ENCODE measurements at places on chromosomes 2 and 18. TPM values are rescaled to one million over a fixed set of nuclear protein-coding genes. Genes with fewer than 3 reads are reported as not detected.

DNA sequence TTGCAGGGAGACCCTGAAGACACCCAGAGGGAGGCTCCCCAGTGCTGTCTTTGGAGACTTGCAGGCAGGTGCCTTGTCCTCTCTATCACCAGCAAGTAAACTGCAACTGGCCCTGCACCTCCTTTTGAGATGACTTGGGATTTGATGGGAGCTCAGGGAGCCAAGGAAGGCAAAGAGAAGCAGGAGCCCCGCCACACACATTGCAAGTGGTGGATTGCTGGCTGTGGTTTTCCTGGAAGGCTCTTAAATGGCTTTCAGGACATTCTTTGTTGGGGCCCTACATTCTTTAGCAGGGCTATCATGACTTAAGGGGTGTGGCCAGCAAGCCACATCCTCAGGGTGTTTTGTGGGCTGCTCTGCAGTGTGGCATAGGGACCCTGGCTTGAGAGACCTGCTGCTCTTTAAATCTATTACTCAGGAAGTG lies 39.9 kb upstream of the CDC42EP3 start:
- DNase-seq: no peak

GRCh38 chr2:2183717-2184116 lies 147.4 kb downstream of the MYT1L start:
- DNase-seq: no peak

DNA sequence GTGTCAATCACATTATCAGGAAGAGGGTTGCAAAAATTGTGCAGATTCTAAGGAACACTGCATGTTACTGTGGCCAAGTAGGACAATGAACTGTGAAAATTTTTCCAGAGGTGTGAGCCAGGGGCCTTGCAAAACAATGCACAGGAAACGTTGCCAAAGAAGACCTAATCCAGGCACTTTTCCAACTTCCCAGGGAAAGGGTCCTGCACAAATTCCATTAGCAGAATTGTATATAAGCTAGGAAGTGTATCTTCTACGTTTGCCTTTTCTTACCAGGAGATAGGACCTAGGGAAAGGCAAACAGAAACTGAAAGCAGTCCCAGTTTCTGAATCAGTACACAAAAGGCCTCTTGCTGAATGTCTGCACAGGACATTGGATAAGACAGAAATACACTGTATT lies 1888.3 kb upstream of the CELF4 start:
- DNase-seq: peak; percentile 15

Gene CKAP2L
- polyA plus RNA-seq: 12.8 TPM

DNA sequence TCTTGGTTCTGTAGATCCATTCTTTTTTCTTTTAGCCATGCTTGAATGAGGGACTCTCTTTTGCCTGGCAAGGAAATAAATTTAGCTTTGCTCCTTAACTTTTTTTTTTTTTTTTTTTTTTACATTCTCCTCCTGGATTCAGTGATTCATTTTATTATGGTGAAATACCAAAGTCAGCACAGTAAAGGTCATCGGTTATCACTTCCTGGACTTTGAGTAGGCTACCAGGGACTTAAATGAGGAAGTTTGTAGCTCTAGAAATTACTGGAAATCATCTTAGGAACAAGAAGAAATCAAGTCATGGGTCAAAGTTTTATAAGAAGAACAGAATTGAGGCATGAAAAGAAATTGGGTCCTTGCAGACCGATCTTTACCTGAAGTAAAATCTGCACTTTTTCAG lies 75.0 kb downstream of the SOCS6 start:
- no peak for DNase-seq

DNA sequence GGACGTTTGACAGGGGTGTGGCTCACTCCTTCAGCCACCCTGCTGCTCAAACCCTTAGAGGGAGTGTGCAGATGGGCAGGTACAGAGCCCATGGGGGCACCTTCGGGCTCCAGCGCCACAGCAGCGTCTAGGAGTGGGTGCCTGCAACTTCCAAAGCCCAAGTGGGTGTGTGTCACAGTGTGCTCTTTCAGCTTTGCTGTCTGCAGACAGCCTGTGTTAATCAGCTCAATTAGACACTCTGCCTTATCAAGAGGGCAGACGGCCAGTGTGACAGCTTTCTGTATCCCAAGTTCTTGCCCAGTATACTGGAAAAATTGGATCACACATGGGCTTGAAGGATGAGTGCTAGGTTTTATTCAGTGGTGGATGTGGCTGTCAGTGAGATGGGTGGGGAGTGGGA lies 96.7 kb downstream of the AP1S3 start:
- no peak for DNase-seq

Gene ANKRD62
- 0.10 TPM for polyA plus RNA-seq

DNA sequence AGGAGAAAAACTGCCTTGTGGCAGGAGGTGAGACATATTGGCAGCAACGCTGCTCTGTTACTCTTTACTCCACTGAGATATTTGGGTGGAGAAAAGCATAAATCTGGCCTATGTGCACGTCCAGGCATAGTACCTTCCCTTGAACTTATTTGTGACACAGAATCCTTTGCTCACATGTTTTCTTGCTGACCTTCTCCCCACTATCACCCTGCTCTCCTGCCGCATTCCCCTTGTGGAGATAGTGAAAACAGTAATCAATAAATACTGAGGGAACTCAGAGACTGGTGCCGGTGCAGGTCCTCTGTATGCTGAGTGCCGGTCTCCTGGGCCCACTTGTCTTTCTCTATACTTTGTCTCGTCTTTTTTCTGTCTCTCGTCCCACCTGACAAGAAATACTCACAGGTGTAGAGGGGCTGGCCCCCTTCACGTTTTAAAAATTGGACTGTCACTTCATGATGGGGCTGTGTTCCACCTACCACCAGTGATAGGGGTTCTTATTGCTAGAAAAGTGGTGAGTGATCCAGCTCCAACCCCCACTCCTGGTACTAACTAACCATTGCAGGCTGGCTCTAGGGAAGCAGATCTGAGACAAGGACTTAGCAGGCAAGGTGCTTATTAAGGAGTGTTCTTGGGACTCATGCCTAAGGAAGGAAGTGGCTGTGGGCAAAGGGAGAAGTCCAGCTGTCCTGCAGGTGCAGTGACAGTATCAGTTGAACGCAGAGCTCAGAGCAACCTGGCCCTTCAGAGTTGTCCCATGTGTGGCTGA lies 51.7 kb downstream of the LONRF2 start:
- no peak for DNase-seq

Gene SLC5A7
- 0.44 TPM for polyA plus RNA-seq

DNA sequence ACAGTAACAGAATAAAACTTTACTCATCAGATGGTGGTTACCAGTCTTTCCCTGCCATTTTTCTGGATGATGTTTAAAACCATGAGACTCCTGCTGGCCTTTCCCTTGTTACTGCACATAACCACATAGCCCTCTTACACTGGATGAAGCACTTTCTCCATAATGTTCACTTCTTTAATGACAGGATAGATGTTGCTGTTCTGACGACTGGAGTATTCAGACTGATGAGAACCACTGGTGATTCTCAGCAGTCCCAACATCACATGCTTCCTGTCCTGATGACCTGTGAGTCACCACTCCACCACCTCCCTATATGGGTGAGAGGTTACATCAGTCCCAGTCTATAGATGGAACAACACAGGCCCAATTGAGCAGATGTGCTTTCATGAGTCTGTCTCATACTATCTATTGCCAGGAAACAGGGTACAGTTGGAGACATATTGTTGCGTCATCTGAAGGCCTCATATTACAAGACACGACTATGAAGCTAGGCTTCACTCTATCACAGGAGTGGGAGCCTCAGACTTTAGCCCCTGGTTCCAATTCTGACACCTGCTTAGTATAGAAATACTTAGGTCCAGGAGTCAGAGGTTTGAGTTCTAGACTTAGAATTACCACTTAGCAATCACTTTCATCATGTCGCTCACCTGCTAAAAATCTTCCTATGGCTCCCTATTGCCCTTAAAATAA lies 145.7 kb upstream of the KLF7 start:
- DNase-seq: no peak

DNA sequence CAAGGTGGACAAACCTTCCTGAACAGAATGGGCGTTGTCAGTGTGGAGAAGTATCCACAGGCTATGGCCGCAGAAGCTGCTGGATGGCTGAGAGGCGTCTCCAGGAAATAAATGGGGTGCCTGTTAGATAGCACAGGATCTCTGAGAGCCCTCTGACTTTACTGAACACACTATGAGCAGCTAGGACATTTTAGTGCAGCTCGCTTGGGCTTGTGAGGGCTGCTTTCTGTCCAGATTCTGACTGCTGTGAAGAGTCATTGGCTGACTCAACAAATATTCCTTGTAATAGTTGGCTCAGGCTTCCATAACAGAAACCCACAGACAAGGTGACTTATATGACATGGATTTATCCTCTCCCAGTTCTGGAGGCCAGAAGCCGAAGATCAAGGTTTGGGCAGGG lies 100.2 kb upstream of the SNTG2 start:
- DNase-seq: no peak

DNA sequence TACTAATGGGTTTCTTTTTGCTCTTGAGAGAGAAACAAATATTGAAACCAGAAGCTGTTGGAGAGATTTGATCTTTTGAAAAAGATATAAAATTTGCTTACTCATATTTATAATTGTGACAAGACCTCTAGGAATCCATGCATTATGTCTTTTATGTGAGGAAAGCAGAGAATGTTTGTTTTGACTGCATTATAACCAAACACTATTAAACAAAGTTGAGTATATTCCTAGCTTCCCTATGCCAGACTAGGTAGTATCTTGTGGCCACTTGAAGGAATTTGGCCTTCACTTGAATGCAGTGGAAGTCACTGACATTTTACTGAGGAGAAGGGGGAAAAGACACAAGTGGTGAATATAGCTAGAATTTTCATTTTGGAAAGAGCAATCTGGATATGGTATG lies 521.8 kb upstream of the ZEB2 start:
- no peak for DNase-seq

Gene TXNDC2
- not detected for polyA plus RNA-seq

DNA sequence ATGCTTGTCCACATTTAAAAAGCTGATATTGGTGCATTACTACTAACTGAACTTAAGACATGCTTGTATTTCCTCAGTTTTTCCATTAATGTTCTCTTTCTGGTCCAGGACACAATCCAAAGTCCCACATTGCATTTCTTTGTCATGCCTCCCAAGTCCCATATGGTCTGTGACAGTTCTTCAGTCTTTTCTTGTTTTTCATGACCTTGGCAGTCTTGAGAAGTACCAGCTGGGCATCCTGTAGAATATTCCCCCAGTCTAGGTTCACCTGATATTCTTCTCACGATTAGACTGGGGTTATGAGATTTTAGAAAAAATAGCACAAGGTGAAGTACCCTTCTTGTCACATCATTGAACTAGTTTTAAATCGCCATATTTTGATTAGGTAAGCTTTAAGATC lies 10.3 kb upstream of the ZBTB14 start:
- no peak for DNase-seq

DNA sequence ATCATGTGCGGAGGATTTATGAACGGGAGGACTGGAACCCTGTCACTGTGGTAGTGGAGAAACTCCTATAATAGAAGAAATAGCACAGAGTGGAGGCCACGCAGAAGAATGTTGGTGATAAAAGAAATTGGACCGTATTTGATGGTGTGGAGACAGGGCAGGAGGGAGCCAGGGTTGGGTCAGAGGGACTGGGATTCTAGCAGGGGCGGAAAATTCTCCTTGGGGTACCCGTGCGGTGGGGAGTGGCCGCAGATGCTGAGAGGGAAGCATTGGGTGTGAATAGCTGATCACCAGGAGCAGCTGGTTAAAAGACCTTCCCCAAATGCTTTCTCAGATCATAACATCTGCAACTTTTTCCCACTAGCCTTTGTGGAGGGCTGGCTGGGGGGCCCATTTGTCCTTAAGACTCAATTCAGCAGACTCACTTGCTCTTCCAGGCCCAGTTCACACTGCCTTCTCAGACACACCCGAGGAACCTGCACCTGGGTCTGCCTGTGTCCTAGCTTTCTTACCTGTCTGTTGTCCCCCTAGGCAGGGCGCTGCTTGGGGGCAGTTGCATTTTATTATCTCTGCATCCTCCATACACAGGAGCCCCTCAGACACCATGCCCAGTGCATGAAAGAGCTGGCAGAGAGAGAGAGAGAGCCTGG lies 7.1 kb downstream of the SH3BP4 start:
- DNase-seq: no peak

All from right renal cortex interstitium (tissue), 3 donors.